Central memory CD8-positive, alpha-beta T cell (primary cell): ENCODE measurements at places on chromosomes 6 and 20.

- H3K4me1 ChIP-seq: peaks cover 51% of the 10 kb centered on the region
- H3K27me3 ChIP-seq: no peaks in the 10 kb centered on the region
- DNase-seq: no peak
- no peaks in the 10 kb centered on the region for H3K36me3 ChIP-seq
- no peak overlapping the region for H3K4me3 ChIP-seq
- peak overlapping the region; percentile 76 for H3K27ac ChIP-seq
Measured at GRCh38 chr6:41186031-41186562, 14.9 kb downstream of the TREML2 start.

GRCh38 chr6:118571121-118571520, 23.0 kb downstream of the PLN start:
- peaks cover 5% of the 10 kb centered on the region for H3K36me3 ChIP-seq
- H3K4me3 ChIP-seq: no peak overlapping the region
- no peak overlapping the region for H3K27ac ChIP-seq
- no peaks in the 10 kb centered on the region for H3K27me3 ChIP-seq

GRCh38 chr6:139515511-139515910, 141.1 kb upstream of the CITED2 start:
- peaks cover 9% of the 10 kb centered on the region for H3K4me1 ChIP-seq
- no peaks in the 10 kb centered on the region for H3K27me3 ChIP-seq
- no peaks in the 10 kb centered on the region for H3K36me3 ChIP-seq
- DNase-seq: no peak
- H3K27ac ChIP-seq: no peak overlapping the region

- no peak overlapping the region for H3K4me3 ChIP-seq
- no peak overlapping the region for H3K27ac ChIP-seq
- no peak for DNase-seq
- H3K27me3 ChIP-seq: peaks cover 21% of the 10 kb centered on the region
- H3K36me3 ChIP-seq: peaks cover 1% of the 10 kb centered on the region
Measured at GRCh38 chr6:139017227-139017626, 11.3 kb upstream of the ABRACL start.

- no peak overlapping the region for H3K27ac ChIP-seq
- no peak overlapping the region for H3K4me3 ChIP-seq
- DNase-seq: no peak
- no peaks in the 10 kb centered on the region for H3K4me1 ChIP-seq
Measured at GRCh38 chr6:43658161-43658560, 13.3 kb downstream of the RSPH9 start.

DNA sequence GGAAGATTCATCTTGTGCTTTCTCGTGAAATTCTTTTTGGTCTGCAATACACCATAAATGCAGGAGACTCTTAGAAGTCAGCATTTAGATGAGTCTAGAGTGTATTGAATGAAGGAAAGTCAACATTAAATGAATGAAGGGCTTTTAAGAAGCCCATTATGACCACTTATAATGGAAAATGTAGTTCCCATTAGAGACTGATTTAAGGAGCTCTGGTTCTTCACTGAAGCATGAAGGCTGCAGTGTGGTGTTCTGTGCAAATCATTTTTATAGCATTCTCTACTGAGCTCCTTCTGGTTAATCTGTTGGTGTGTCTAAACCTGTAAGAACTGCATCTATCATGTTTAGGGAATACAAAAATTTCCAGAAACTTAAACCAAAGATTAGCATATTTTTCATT, 19.7 kb downstream of the NCOA7 start:
- H3K36me3 ChIP-seq: peaks cover 5% of the 10 kb centered on the region
- H3K4me3 ChIP-seq: no peak overlapping the region
- peaks cover 56% of the 10 kb centered on the region for H3K4me1 ChIP-seq
- no peak for DNase-seq
- no peak overlapping the region for H3K27ac ChIP-seq
- H3K27me3 ChIP-seq: no peaks in the 10 kb centered on the region
